ENCODE measurements at places on chromosomes 1 and 21.
A peak's percentile ranks its signal among the peaks of the same experiment; 100 is the strongest.

DNA sequence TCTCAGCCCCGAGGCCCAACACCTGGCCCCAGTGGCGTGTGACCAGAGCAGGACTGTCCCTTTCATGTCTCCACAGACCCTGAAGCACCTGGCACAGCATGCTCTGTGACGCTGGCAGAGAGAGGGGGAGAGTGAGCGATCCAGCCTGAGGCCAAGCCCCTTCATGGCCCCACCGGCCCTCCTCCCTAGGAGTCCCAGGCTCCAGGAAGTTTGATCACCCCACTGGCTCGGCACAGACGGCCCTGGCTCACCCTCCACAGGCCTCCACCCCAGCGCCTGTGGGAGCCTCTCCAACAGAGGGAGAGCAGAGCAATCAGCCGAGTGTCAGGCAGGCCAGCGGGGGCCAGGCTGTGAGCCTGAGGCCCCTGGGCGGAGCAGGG, 11.0 kb downstream of the SH3BGRL3 start:
- DNase-seq: no peak

DNA sequence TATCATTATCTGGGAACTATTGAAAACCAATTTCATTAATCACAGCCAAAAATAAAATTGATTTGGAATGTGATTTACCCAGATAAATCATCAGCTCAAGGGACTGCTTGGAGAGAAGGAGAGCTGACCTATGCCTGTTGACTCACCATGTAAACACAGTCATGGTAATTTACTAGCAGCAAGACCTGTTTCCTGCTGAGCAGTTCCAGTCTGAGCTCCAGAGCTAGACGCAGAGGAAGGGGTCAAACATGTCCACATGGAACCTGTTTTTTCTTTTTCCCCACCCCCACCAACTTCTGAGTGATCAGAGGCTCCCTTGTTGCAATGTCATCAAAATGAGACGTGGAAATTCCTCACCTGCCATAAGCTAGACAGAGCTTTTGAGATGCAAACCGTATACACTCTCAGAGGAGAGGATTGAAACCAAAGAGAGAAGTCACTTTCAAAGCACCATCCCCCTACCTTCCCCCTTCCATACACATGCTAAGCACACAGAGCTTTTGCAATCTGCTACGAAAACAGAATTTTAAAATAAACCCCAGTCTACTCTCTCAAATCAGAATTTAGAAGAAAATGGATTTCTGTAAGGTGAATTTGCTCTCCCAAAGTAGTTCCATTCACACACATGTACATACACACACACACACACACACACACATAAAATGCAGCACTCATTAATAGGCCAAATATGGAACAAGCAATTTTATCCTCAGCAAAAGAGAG, 55.9 kb upstream of the PTGFRN start:
- DNase-seq: no peak

DNA sequence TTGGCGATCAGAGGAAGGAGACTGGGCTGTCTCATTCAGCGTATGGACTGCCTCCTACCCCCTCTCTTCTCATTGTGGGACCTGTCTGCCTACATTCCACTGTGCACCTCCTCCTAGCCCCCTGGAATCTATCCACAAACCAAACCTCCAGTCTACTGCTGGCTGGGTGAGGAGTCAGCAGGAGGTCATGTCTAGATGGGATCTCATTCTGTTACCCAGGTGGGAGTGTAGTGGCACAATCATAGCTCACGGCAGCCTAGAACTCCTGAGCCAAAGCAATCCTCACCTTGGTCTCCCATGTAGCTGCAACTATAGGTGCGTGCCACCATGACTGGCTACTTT, 18.0 kb upstream of the TTC22 start:
- no peak for DNase-seq

GRCh38 chr1:8510041-8510823, 192.3 kb downstream of the SLC45A1 start:
- no peak for DNase-seq

DNA sequence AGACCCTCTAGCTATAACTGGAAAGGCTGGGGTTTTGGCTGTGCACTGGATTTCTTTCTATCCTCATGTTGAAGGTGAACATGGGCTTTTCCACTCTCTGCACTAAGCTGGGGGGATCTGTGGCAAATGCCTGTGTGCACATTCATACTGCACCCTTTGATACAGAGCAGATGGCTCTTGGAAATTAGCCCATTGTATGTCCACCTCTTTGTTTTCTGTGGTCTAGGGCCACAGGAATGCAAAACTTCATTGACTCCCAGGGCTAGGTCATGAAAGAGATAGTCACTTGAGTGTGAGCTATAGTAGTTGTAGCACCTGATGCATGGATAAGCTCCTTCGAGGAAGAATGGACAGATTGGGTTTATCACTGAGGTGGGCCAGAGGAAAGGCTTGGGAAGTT, 5.7 kb upstream of the OR14A16 start:
- no peak for DNase-seq

- no peak for DNase-seq
Measured at GRCh38 chr1:96364576-96364975, 357.0 kb upstream of the PTBP2 start.

GRCh38 chr1:12548973-12549459, 69.0 kb downstream of the DHRS3 start:
- no peak for DNase-seq

DNA sequence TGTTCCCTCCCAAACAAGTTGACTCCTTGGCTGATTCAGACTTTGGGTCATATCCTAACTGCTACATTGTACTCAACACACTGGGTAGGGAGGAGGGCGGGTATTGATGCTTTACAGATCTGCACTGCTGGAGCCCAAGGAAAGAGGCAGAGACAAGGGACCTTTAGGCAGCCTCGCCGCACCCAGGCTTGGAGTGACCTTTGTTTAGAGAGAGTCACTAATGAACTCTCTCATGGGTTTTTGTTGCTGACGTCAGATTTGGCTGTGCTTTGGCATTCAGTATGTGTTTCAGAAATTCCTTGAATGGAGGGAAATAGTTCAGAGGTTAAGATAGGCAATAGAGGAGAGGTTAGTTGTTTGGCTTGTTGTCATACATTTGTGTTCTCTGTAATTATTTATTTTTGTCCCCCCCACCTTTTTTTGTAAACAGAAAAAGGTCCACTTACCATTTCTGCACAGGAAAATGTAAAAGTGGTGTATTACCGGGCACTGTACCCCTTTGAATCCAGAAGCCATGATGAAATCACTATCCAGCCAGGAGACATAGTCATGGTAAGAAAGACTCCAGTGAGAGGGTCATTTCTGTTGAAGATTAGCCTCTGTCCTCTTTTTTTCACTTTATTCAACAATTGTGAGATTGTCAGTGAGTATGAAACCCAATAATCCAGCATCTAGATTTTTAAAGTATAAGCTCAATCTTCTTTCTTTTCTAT, 116.1 kb downstream of the ATP5PO start:
- no peak for DNase-seq

- no peak for DNase-seq
Measured at GRCh38 chr1:8825985-8826481, 8.6 kb upstream of the RERE start.

DNA sequence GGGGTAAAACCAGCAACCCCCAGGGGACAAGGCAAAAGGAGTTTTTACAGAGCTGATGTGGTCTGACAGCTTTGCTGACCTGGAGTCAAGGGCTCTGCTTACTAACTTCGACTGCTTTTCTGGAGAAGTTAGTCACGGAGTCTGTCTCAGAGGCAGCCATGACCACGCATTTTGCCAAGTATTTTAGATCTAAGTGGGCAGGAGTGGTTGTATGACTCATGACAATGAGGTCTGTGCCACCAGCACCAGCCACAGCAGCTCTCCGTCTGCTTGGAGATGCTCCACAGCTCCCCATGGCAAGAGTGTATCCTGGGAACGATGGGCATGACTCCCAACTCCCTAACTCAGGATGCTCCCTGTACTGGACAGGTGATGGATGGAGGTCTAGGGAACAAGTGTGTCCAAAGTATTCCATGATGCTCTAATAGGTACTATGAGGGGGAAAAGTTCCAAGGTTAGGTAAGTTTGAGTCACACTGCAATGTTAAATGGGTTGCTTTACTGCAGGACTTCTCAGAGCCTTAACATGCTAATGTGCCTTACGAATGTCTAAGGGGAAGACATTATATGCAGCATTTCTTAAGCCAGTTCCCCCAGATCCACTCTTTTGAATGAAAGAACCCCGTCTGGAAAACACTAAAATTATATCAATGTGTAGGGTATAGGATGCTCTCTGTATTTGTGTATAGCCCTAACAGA, 359.0 kb downstream of the HHAT start:
- no peak for DNase-seq

GRCh38 chr1:214310777-214311690, 30.1 kb downstream of the SMYD2 start:
- DNase-seq: no peak

- DNase-seq: no peak
Measured at GRCh38 chr1:156754219-156754618, 2.7 kb upstream of the HDGF start.

DNA sequence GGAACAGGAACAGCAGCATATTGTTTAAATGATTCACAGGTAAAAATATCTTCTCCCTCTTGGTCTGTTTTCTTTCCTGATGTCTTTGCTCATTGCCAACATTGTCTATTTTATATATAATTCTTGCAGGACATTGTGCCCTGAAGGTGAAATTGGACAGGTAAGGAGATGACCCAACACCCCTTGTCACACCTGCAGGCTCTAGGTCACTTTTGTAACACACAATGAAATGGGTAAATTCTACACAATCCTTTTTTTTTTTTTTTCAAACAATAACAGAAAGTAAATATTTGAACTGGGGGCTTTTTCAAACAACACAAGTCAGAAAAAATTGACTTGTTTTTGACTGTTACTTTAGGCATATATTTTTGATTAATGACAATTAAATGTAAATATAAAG, 62.9 kb upstream of the ERG start:
- no peak for DNase-seq

GRCh38 chr1:168794057-168794456, 65.1 kb upstream of the DPT start:
- DNase-seq: no peak

- DNase-seq: no peak
Measured at GRCh38 chr1:16175610-16176553, 20.0 kb upstream of the EPHA2 start.

- DNase-seq: no peak
Measured at GRCh38 chr21:31964692-31965091, 91.9 kb downstream of the HUNK start.

- DNase-seq: no peak
Measured at GRCh38 chr1:160887071-160887470, 2.1 kb upstream of the ITLN1 start.

GRCh38 chr1:11434501-11434900, 44.5 kb upstream of the DISP3 start:
- DNase-seq: no peak

GRCh38 chr1:6294080-6294889, 33.4 kb upstream of the GPR153 start:
- no peak for DNase-seq

DNA sequence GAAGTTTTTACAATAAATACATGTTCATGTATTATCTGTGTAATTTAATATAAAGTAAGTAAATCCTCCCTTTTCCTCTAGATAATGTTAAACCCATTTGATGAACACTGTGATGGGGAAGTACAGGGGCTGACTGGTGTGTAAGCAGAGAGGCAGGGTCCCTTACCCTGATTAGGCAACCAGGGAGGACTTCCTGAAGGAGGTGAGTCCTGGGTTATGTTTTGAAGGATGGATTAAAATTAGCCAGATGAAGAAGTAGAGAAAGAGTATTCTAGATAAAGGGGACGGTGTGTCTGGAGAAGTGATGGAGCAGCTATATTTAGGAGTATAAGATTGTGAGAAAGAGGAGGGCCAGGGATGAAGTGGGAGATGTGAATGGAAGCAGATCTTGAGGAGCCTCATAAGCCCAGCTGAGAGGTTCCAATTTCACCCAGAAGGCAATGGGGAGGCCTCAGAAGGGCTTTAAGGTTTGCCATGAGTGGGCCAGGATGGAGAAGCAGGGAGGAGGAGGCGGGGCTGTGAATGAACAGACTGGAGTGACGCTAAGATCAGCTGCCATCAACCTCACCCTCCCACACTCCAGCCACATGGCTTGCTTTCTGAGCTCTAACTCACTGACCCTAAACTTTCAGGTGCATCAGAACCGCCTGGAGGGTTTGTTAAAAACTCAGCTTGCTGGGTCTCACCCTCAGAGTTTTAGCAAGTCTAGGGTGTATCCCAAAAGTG, 30.9 kb upstream of the ID3 start:
- DNase-seq: peak; percentile 58

DNA sequence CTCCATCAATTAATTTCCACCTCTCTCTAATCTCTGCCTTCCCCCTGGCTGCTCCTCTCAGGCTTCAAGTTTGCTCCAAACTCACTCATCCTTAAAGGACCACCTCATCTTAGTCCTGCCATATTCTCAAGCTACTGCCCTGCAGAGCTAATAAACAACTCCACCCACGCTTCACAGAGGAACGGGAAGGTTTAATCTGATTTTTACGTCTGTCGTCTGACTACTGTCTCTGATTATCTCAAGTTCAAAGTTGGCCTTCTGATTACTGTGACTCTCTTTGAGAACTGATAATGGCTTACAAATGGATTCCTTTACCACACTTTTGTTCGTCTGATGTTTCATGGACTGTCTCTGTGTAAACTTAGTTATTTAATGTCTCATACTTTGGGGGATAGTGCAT, 7.6 kb upstream of the CPT2 start:
- no peak for DNase-seq

- no peak for DNase-seq
Measured at GRCh38 chr1:53137729-53138128, 4.7 kb downstream of the SLC1A7 start.
